ENCODE measurements at places on chromosomes 2 and 18. TPM values are rescaled to one million over a fixed set of nuclear protein-coding genes. Genes with fewer than 3 reads are reported as not detected.

- DNase-seq, result no peak
Measured at GRCh38 chr2:126894082-126894481, 4.6 kb upstream of the TEX51 start.

DNA sequence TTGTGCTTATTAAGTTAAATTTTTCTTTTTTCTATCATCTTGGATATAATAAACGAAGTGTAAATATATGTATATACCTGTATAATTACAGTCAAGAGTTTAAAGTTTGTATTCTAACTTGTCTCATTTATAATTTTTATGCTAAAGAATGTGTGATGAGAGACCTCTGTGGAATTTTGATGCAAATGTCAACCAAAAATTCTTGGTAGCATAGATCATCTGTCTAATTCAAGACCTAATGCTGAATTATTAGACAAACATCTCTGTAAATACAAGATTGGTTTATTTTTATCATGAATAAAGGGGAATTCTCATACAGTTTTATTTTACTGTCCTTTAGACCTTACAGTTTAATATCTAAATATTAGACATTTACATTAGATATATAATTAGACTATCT lies 149.2 kb upstream of the VWC2L start:
- no peak for DNase-seq

- no peak for DNase-seq
Measured at GRCh38 chr2:101089419-101089818, 61.8 kb downstream of the TBC1D8 start.

GRCh38 chr2:132697556-132698205 lies 27.7 kb upstream of the LYPD1 start:
- DNase-seq, result no peak

DNA sequence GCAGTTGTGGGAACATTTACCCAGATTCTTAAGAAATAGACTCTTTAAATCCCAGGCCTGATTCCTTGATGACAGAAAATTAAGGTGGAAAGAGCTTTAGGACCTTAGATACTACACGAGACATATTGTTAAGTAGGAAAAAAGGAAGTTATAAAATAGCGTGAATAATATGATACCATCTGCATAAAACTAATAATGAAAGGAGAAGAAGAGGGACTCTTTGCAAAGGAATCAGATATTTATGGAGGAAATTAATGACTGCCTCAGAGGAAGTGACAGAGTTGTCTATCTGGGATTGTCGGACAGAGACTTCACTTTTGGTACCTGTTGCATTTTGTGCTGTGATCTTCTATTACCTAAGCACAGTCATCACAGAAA lies 20.8 kb downstream of the APCDD1 start:
- DNase-seq, result no peak

DNA sequence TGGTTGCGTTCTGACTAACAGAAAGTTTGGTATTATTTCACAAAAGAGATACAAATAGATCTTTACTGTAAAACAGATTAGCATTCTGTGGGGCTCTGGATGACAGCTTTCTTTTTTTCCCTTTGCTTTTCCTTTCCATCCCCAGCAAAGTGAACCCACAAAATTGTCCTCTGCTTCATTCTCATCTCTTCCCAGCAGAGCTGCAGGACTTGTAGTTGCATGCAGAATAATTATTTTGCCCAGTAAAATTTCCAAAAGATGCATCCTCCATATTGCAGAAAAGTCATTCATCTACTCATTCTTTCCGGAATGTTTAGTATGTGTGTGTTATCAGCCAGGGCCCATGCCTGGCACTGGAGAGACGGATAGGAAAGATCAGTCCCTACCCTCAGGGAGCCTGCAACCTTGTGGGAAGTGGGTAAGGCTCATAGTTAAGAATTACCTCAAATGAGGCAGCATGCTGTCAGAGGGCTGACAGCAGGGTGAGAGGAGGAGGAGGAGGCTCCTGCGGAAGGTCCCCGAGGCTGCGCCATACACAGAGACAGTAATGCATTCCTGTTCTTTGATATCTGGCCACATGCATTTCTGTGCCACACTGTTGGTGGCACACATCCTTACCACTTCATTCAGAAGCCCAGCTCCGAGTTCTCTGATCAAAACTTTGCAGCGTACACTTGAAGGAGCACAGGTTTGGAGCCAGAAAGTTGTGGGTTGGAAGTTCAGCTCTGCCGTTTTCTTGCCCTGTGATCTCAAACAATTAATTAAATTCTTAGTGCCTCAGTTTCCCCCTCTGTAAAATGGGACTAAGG lies 225.4 kb downstream of the MYCN start:
- no peak for DNase-seq

- no peak for DNase-seq
Measured at GRCh38 chr2:109345091-109345490, 216.1 kb downstream of the SH3RF3 start.

DNAJC5G gene
- total RNA-seq, result not detected

DNA sequence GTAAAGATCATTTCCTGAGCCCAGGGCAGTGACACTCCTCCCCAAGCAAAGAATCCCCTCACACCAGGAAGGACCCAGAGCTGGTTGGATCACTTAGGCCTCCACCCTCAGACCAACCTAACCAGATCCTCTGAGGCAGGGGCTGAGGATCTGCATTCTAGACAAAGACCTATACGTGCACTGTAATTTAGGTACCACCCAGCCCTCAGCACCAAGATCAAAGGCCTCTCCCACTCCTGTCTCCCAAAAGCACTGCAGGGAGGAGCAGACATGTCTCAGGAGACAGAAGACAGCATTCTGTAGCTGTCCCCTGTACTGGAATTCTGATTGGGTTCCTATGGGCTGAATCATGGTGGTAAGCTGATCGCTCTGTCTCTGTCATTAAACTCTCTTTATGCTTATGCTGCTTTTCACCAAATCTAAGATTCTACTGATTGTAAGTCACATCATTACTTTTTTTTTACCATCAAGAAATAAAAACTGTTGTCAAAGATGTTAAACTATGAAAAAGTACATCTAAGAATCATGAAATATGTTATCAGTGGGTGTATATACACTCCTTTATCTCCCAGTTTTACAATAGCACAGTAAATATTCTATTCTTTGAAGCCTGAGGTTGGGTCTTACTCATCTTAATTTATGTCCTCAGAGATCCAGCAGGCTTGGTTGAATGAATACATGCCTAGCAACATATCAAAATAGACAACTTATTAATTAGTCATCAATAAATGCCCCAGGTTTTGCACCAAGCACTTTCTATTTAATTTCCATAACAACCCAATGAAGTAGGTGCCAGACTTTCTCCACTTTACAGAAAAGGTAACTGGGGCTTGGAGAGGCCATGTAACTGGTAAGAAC lies 28.3 kb downstream of the MCFD2 start:
- no peak for DNase-seq

DNA sequence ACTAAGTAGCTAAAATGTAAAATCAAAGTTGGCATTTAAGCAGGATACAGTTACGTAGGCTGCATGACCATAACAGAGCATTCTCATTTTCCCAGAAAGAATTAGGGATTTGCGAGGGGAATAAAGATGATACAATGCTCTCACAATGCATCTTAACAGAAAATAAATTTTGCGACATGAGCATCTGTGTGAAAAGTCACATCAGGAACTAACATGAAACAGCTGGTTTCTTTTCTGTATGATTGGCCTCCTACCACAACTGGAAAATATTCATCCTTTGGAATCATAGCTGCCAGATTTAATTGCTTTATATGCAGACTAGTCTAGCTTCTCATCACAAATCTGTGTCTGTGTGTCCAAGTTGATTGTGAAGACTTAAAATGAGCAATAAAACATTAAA lies 66.0 kb downstream of the KCTD18 start:
- no peak for DNase-seq

ALKAL2 gene
- total RNA-seq, result 8.9 TPM

PKP4 gene
- total RNA-seq, result 48.3 TPM

Measured in left lung (tissue), 14 donors.